ENCODE measurements at places on chromosomes 6 and 20.

- DNase-seq = no peak
These were observed 124.9 kb upstream of the CST7 start for GRCh38 chr20:24823989-24824693.

DNA sequence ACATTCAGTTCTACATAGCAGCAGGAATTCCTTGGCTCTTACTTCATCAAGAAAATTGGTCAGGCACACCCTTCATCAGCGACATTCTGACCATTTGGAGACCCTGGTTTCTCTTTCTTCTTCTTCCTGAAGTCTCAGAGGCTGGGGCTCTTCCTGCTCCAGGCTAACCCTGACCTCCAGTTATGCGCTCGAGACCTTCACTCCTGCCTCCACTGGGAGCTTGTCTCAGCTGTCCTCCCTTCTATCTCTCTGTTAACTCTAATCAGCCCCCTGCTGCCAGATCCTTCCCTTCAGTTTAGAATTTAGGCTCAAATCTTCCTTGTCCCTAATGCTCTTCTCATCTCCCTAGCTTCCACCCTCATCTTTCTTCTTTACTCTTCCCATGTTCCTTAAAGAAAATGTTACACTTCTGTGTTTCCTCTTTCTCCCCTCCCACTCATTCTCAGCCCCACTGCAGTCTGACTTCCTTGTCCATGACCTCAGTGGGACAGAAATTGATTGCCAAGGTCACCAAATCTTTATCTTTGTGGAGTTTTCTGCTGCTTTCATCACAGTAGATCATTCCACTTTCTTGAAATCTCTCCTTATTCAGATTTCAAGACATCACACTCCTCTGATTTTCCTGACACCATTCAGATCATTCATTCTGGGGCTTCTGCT is 8.4 kb upstream of the HLA-DOA start:
- DNase-seq = no peak

- no peak for DNase-seq
These were observed 70.1 kb downstream of the RNF144B start for GRCh38 chr6:18457065-18457737.

DNA sequence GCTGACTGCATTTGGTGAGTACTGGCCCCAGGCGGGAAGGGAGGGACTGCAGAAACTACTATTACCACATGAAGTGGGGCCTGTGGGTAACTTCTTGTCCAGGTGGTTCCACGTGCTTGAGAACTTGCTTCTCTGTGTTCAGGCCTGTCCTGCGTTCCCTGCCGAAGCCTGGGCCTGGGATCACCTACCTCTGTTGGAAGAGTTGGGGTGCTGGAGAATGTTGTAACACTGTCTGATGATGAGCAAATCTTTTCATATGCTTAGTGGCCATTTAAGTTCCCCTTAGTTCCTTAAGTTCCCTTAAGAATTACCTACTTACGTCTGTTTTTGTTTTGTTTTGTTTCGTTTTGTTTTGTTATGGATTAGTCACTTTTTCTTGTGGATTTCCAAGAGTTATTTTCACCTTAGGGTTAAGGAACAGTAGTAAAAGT is 154.4 kb downstream of the DTNBP1 start:
- no peak for DNase-seq

GRCh38 chr6:15352845-15353244 is 107.0 kb downstream of the JARID2 start:
- DNase-seq = no peak

DNA sequence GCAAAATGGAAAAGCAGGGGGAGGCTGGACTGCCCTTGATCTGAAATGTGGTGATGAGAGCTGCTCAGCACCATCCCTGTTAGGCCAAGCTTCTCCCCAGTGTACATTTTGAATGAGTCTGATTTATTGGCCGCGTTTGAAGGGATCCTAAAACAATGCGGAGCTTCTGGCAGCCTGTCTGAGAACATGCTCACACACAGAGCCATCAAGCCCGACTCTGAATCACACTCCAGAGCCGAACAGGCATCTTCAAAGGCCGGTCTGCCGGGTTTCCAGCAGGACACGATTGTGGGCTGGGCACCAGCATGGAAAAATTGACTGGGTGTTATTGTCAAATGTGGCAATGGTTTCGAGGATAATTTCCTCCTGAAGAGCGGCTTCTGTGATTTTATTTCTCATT is 235.9 kb downstream of the TFAP2C start:
- DNase-seq = no peak

DNA sequence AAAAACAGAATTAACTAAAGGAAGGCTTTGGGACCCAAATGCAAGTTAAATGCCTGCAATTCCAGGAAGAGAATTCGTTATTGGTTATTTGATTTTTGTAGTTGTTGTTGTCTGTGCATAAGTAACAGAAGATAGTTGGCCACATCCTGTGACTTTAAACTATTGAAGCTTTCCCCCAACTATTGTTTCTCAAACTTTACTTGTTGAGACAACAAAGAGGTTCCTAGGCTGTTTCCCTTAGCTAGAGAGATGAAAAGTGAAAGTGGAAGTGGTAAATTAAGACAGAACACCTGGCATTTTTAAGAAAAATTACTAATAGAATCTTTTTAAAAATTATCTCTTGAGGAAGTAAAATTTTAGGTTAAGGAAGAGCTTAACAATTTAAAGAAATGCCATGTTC is 525.2 kb downstream of the PKHD1 start:
- no peak for DNase-seq

DNA sequence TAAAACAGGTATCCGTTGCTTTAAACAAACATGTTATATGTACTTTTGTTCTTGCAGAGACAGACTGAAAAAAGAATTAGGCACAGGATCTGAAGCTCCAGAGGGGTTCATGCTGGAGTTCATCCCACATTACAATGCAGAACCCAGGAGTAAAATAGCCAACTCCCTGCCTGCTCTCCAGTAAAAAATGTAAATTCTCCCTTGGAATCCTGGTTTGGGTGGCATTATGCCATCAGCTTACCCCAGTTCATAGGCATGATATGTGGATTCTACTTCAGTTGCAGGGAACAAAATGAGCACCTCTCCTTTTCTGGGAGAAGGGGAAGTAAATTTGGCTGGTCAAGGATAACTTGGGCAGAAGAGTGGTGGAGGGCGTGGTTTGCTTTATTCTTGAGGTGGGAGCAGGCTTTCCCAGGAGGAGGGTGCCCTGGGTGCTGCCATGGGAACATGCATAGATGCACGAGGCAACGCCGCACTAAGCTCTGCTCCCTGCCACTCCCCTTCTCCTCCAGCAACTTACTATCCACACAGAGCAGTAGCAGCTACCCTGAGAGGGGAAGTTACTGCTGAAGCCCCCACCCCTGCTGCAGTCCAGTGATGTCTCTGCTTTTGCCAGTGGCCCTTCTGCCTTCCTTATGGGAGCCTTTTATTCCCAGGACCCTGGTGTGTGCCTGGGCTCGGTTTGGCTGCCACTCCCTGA is 71.6 kb upstream of the GLP1R start:
- DNase-seq = no peak

DNA sequence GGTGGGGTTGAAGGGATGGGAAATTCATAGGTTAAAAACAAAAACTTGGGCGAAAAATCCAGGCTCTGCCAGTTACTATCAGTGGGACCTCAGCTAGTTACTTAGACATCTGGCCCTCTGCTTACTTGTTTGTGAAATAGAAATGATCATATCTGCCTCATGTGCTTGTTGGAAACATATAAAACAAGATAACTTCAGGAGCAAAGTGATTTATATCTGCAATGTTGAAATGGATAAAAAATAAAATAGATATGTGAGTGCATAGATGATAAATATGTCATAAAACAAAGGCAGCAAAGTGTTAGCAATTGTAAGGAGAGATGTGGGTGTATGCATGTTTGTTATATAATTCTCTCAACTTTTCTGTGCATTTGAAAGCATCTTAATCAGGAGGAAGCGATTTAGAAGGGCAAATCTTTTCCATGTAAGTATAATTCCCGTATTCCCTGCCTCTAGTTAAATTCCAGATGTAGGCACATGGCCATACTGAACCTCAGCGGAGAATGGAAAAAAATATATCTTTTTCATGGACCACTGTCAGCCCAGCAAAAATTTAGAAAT is 579.0 kb upstream of the FLRT3 start:
- no peak for DNase-seq

DNA sequence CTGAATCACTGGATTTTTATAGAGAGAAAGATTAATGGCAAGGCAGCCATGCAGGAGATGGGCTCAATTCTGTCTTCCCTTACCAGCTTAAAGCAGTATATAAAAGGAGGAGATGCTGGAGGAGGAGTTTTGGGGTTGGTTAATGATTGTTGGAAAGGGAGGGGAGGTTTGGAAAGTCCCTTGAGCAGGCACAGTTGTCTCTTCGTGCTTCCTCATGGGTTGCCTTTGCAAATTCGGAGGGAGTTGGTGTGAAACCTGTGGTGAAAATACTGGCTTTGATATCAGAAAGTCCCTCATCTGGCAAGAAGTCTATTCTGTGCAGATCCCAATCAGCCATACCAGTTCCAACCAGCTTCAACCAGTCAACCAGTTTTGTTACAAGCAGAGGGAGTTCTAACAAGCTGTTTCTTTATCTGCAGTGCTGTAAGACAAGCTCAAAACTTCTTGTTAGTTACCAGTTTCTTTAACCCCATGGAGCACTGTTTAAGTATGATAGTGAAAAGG is 107.0 kb downstream of the HIVEP1 start:
- no peak for DNase-seq

DNA sequence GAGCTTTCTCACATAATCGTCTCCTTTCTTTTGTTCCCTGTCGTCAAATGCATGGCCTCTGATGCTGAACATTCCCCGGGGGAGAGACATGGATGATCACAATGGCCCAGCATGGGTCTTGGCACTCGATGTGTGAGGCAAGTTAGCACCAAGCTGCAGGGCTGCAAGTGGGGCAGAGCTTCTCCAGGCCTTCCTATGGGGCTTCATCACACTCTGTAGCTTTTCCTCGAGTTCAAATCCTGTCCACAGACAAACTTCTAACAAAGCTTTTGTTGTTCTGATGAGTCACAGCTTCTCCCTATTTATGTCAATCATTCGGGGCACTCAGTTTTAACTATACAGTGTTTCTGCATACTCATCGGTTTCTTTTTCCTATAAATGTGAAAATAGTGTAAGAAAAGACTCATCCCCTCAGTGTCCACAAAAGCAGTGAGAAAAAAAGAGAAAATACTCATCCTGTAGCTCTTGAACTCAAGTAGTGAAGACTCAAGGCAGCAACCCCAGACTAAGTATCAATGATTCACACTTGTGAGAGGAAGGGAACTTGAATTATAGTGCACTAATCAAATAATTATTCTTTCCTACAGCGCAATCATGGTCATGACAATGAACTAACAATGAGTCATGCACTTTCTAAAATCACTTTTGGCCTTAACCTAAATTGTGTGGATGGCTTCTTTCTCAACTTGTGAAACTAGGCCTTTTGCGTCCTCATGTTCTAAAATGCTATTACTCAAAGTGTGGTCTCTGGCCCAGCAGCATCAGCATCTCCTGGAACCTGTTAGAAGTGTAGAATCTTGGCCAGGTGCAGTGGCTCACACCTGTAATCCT is 68.4 kb upstream of the NOX3 start:
- no peak for DNase-seq

GRCh38 chr6:118667988-118668387 is 16.6 kb upstream of the CEP85L start:
- no peak for DNase-seq

DNA sequence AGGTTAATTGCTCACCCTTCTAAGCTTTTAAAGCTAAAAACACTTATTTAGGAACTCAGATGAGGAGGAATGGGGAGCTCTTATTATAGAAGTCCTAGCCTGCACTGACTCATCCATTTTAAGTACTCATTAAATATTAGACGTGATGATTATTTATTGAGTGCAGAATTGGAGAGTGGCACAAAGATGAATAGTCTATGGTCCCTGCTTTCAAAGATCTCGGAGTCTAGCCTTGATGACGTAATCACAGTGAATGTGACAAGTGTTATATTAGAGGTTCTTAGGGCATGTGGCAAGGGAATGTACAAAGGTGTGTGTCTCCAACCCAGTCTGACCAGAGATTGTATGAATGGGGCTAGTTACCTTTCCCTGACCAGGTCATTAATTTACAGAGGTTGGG is 68.7 kb upstream of the CD83 start:
- DNase-seq = no peak

DNA sequence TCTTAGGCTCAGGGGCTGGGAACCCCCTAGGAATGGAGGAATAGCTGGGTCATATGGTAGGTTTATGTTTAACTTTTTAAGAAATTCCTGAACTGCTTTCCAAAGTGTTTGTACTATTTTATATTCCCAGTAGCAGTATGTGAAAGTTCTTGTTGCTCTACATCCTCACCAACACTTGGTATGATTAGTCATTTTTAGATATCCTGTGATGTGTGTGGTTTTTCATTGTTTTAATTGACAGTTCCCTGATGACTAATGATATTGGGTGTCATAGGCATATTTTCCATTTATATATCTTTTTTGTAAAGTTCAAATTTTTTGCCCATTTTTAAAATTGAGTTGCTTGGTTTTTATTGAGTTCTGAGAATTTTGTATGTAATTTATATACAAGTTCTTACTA is 72.3 kb downstream of the SLC16A10 start:
- DNase-seq = no peak

- DNase-seq = no peak
These were observed 91.9 kb upstream of the SIRPA start for GRCh38 chr20:1803061-1803931.

DNA sequence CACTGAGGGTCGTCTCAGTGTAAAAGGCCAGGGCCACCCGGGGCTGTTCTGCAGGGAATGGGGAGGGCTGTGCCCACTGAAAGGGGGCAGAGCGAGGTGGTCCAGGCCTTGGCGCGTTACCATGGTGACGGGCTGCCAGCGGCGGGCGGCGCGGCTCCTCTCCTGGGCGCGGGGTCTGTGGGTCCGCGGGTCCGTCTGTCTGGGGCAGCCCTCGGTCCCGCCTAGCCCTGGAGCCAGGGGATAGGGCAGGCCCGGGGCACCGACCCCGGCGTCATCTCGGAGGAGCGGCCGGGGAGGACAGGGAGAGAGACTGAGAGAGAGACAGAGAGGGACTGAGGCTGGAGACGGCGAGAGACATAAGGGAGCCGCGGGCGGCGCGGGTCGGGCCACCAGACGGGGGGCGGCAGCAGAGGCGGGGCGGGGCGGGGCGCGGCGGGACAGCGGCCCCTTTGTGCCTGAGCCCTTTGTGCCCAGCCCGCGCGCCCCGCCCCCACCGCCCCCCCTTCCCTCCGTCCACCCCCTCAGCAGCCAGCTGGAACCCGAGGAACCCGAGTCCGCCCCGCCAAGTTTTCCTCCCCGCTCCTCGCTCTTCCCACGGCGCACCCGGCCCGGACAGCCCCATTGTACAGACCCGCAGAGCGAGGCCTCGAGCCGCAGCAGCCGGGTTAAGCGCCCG is at the start of gene KIAA1755:
Gene KIAA1755, minus strand, starts transcription at position 358 of the 676 bp plus-strand sequence. Its CDS starts 235 bp downstream, at position 123.
- no peak for DNase-seq

- no peak for DNase-seq
These were observed 98.6 kb upstream of the NEDD9 start for GRCh38 chr6:11331111-11331510.

DNA sequence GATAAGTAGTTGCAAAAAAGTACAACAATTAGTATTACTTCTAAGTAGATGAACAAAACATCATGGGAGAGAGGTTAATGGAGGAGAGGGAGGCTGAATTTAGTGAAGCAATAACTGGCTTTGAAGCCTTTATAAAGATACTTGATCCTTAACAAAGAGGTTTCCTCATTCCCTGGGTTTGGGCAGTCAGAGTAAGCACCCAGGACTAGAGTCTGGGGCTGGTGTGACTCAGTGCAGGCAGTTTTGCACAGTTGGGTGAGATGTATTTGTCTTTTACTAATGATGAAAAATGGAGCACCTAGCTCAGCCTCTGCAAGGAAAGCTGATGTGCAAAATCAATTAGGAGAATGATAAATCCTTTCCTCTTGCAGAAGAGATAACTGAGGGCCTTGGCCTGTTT is 11.8 kb upstream of the OPN5 start:
- no peak for DNase-seq
